A549 treated with Mapracorat at 1 μM for 4 hours (cell line): ENCODE measurements at places on chromosomes 16 and 17. TPM values are rescaled to one million over a fixed set of nuclear protein-coding genes. Genes with fewer than 3 reads are reported as not detected.

Gene HOXB9
- 6.9 to 8.0 TPM (median 7.6 TPM) in 5 replicates for total RNA-seq

Gene NIP7
- 51.1 to 64.9 TPM (median 55.8 TPM) in 5 replicates for total RNA-seq

Gene SEPTIN1
- total RNA-seq = 1.00 to 2.6 TPM (median 1.9 TPM) in 5 replicates

Gene ABCA10
- total RNA-seq = 0.07 to 0.19 TPM (median 0.08 TPM) in 5 replicates

Gene GH1
- total RNA-seq = not detected in 5 replicates

Gene KRTAP2-3
- total RNA-seq = 0.22 TPM in 1 of 5 replicates, not detected in the others

Gene HIRIP3
- total RNA-seq = 14.3 to 16.5 TPM (median 15.6 TPM) in 5 replicates

Gene FA2H
- 28.5 to 33.6 TPM (median 31.6 TPM) in 5 replicates for total RNA-seq

Gene NEUROD2
- total RNA-seq = 0.08 TPM in 1 of 5 replicates, not detected in the others
